ENCODE measurements at places on chromosomes 5 and 9.
A peak's percentile ranks its signal among the peaks of the same experiment; 100 is the strongest.

DNA sequence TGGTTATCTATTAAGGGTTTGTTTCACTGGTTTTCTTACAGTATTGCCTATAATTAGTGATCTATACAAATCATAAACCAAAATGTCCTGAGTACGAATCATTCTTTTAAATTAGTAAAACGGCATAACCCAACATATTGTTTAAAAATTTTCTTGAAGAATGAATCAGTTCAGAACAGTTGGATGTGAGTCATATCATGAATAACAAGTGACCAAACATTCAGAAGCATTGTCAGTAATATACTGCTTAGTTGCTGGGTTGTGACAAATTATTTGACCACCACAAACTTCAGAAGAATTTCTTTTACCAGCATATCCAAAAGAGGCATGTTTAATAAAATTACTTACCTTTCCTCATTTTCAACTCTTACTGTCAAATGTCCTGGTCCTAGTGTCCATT lies 111.2 kb downstream of the UNC13B start:
- no peak for DNase-seq

- DNase-seq: no peak
These were observed 195.3 kb downstream of the CNTLN start for GRCh38 chr9:17330097-17330496.

DNA sequence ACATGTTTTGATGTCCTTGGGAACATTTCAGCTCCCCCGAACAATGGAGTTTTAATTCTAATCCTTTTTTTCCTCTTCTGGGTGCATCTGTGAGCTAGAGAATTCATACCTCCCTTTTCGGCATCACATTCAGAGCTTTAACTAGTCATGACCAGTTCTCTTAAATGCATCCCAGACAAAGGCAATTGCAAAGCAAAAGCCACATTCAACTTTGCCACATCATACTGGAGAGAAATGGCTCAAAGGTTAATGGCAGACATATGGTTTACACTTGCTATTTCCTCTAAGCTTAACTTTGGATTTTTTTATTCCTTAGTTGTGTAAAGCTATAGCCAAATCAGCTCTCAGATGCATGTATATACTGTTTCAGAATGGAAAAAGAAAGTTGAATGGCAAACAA lies 153.3 kb downstream of the ESM1 start:
- no peak for DNase-seq

DNA sequence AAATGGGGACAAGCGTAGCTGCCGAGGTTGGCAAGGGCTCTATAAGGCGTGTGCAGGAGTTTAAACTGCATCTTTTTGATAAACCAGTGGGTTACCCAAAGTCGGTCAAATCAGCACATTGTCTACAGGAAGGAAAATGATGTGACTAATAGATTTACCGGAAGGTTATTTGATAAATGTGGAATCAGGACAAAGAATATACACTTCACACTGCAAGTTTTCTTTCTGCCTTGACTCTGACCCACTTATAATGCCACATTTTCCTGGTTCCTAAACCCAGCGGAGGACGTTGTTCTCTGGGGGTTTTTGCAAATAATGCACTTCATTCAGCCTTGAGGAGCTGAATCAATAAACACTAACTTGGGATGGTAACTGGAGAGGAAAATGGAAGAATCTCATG lies 76.8 kb downstream of the TTLL11 start:
- no peak for DNase-seq

GRCh38 chr9:101094686-101095085 lies 66.2 kb downstream of the PLPPR1 start:
- DNase-seq: no peak

- no peak for DNase-seq
These were observed 186.7 kb downstream of the PARP8 start for GRCh38 chr5:50853151-50853550.

- no peak for DNase-seq
These were observed 29.0 kb upstream of the CCNJL start for GRCh38 chr5:160341309-160341870.

DNA sequence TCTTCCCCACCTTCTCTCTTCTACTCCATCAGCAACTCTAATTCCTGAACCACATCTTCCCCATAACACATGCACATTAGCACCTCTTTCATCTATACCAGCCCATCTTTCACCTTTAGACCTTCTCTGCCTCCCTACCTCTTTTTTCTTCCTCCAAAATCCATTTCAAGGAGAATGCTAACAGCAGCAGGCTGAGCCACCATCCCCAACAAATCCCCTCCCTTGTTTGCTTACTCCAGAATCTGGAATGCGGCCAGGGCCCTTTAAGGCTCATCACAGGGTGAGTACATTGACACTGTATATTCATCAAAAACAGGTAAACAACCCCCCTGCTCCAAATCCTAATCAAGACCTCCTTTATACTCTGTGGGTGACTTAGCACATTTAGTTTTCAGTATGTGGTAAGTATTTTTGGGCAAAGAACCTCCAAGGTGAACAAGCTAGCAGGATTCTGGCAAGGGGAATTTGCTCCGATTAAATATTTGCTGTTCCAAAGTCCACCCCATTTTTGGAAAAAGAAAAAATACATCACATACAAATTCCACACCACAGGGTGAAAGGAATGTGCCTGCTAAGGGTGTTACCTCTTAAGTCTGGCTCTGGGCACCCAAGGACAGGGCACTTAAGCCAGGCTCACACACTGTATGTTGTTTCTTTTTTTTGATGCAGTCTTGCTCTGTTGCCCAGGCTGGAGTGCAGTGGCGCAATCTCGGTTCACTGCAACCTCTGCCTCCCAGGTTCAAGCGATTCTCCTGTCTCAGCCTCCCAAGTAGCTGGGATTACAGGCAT lies 71.4 kb downstream of the SERINC5 start:
- DNase-seq: peak; percentile 52

DNA sequence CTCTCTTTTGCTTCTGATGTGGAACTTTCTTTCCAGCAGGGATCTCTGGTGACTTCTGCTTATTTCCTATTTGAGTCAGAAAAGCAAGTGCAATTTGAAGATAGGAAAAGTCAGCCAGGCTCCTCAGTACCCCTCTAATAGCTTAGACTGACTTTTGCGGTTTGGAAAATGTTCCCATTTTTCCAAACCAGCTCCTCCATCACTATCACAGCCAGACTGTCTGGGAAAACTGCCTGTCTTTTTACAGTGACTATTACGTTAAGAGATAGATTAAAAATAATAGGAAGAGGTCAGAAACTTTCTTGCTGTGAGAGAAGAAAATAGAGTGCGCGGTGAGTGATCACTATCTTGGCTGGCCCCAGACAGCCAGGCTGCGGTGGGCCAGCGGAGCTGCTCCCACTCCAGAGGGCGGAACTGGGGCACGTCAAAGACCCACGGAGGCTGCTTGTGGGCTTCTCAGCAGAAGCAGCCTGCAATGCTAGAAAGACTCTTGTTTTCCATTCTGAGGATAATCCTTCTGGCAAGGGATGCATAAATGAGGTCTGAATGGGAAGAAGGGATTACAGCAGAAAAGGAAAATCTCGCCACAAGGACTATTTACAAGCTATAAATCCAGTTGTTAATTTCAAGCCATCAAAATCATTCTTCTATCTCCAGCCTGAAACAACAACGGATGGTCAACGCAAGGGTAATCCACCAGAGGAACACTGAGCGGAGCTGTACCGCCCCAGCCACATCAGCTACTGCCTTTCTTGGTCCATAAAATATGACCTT lies 151.0 kb upstream of the MSX2 start:
- DNase-seq: no peak

- peak; percentile 52 for DNase-seq
These were observed 2118.6 kb upstream of the C9orf72 start for GRCh38 chr9:29691758-29692407.

- DNase-seq: no peak
These were observed 91.3 kb downstream of the PRRT1B start for GRCh38 chr9:131636593-131636992.

DNA sequence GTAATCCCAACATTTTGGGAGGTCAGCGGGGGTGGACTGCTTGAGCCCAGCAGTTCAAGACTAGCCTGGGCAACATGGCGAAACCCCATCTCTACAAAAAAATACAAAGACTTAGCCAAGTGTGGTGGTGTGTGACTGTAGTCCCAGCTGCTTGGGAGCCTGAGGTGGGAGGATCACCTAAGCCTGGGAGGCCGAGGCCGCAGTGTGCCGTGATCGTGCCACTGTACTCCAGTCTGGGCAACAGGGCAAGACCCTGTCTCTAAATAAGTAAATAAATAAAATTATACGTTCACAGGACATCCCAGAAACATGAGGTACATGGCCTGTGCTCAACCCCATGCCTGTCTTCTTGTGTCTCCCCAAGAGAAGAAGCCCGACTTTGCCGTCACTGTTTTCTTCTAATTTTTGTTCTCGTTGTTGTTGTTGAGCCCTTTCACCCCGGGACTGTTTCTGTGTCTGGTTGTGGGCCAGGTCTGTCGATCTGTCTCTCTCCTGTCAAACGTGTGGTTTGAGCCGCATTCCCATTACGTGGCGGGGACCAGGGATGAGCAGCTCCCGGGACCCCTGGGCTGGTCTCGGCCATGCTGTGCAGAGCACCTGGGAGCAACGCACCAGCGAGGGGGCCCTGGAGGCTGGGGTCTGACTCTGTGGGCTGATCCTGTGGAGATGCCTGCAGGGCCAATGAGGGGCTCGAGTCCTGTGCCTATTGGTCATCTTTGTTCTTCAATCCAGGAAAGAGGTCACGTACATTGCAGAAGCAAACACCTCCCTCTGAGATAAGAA lies 32.2 kb downstream of the NACC2 start:
- no peak for DNase-seq

DNA sequence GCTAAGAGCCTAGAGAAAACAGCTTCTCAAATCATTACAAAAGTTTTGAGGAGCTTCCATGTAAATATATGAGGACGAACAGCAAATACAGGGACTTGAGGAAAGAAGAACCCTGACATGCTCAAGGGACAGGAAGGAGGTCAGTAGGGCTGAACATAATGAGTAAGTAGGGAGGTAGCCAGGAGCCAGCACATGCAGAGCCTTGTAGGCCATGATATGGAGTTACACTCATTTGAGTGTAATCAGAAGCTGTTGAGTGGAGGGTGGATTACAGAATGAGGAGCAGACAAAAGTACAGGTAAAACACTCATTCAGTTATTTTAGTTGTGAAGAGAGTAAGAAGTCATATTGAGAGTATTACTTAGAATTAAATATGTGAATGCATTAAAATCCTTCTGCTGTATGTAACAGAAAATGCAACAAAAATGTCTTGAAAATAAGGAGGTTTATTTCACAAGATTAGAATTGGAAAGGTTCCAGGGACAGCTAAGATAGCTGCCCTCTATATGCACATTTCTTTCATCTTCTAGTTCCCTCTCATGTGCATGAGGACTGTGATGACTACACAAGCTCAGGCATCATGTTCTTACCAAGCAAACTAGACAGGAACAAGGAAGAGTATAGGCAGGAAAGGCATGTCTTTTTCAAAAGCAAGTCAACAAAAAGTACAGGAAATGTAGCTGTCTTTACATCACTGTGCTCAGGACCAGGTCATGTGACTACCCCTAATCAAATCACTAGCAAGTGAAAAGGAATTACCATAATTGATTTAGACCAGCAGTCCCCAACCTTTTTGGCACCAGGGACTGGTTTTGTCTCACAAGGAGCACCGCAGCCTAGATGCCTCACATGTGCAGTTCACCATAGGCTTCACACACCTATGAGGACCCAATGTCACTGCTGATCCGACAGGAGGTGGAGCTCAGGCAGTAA lies 87.2 kb downstream of the TMEM232 start:
- DNase-seq: no peak

DNA sequence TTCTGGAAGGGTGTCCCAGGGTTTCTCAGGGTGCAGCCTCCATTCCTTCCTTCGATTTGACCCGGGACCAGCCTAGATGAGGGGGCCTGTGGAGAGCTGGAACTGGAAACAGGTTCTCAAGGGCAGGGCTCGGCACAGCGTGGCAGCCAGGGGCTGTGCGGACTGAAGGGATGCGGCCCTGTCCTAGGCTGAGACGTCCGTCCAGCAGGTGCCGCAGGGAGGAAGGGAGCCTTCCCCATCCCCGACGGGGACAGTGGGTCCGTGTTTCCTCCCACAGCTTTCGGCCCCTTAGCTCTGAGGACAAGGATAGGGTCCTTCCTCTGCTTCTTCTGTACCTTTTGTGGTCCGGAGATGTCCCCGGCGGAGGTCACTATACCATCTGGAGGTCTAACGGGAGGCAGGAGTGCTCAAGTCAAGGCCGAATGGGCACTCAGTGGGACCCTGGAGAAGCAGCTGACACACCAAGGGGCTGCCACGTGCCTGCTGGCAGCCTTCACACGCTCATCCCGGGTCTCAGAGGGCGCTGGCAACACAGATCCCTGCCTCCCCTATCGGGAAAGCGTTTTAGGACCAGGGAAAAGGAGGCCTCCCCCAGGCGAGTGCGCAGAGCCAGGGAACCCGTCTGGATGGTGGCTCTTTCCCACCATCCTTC lies 49.9 kb downstream of the USP20 start:
- no peak for DNase-seq

- DNase-seq: no peak
These were observed 139.9 kb downstream of the GPBP1 start for GRCh38 chr5:57313716-57314115.

DNA sequence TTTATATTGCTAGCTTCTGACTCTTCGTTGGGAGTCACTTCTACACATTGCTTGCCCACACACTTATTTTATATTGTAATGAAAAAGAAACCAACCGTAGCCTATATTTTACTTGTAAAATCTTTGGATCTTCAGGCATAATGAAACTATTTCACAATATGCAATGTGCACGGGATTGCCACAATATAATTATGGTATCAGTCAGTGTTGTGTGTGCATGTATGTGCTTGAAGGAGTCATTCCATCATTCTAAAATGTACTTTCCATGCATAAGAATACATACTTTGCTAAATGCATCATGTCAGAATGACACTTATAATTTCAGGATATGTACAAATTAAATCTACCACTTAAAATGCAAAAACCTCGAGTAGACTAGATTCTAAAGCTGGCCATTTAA lies 64.0 kb upstream of the TLE4 start:
- no peak for DNase-seq

All from posterior cingulate gyrus (tissue), 11 donors.